ENCODE measurements at places on chromosomes 3 and 15. TPM values are rescaled to one million over a fixed set of nuclear protein-coding genes. Genes with fewer than 3 reads are reported as not detected.

SNUPN gene
- polyA plus RNA-seq = 40.9 TPM

CFAP44 gene
- 1.7 TPM for polyA plus RNA-seq

GPR149 gene
- polyA plus RNA-seq = not detected

SCN10A gene
- polyA plus RNA-seq = not detected

DNAH12 gene
- under 0.01 TPM for polyA plus RNA-seq

All from psoas muscle (tissue), 8 donors.